ENCODE measurements at places on chromosomes 16 and 17. TPM values are rescaled to one million over a fixed set of nuclear protein-coding genes. Genes with fewer than 3 reads are reported as not detected.
A peak's percentile ranks its signal among the peaks of the same experiment; 100 is the strongest.

Gene ANKFN1
- total RNA-seq = not detected

GRCh38 chr17:55576996-55577586, 65.8 kb upstream of the SMIM36 start:
- H3K4me1 ChIP-seq = peaks cover 3% of the 10 kb centered on the region
- DNase-seq = peak; percentile 51
- no peak overlapping the region for H3K4me3 ChIP-seq
- peaks cover 8% of the 10 kb centered on the region for H3K27me3 ChIP-seq

Gene KREMEN2
- total RNA-seq = not detected

DNA sequence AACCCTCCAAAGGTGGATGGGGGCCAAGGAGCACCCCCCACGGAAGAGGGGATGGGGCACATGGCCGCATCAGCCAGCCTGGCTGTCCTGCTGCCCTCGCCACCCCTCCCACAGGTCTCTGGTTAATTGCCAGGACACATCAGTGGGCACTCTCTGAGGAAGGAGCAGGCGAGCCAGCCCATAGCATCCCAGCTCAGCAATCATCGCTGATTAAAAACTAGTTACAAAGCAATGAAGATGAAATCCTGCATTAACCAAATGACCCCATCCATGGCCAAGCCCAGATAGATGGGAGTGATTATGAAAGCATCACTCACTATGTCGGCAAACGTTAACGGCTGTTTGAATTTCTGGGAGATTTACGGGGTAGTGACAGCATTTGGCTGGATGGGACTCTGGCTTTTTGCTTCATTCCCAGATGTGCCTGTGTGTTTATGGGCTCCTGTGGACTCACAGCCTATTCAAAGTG, 45.3 kb downstream of the CCDC182 start:
- no peak for DNase-seq
- no peaks in the 10 kb centered on the region for H3K27me3 ChIP-seq
- no peak overlapping the region for H3K27ac ChIP-seq
- peaks cover 2% of the 10 kb centered on the region for H3K36me3 ChIP-seq
- no peak overlapping the region for H3K4me3 ChIP-seq

- H3K4me1 ChIP-seq = no peaks in the 10 kb centered on the region
- H3K27ac ChIP-seq = no peak overlapping the region
- H3K27me3 ChIP-seq = no peaks in the 10 kb centered on the region
- H3K36me3 ChIP-seq = peaks cover 2% of the 10 kb centered on the region
Observed at GRCh38 chr16:46650254-46650623, 29.1 kb upstream of the SHCBP1 start.

DNA sequence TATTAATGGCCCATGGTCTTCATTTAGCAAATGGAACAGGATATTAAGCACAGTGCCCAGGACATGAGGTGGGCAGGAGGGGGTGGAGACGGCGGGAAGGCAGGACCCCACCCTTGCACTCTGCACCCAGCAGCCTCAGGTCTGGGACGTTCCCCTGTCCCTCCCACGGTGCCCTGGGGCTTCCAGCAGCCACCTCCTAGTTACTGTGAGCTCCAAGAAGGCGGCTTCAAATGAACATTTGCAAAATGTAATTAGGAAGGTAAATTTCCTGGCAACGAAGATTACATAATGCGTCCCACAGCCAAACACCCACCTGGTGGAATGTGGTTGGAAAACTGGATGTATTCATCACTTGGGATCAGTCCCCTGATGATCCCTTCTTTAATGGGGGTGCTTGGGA, 59.4 kb downstream of the ENGASE start:
- H3K27ac ChIP-seq = no peak overlapping the region
- H3K36me3 ChIP-seq = no peaks in the 10 kb centered on the region
- H3K27me3 ChIP-seq = no peaks in the 10 kb centered on the region
- H3K4me3 ChIP-seq = no peak overlapping the region

Gene KRTAP1-5
- not detected for total RNA-seq

DNA sequence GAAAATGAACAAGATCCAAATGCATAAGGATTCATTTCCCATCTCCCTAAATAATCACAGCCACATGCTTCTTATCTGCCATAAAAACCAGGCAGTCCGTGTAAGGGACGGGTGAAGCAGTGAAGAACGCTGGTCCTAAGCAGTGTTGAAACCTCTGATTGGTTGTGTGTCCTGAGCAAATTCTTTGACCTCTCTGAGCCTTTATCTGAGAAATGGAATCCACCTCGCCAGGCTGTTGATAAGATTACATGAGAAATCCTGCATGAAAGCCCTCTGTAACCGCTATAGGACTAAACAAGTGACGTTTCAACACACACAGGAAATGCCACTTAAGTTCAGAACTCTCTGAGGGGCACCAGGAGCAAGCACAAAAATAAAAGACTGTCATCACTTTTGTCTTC, 26.8 kb downstream of the GAS7 start:
- peaks cover 19% of the 10 kb centered on the region for H3K27me3 ChIP-seq
- H3K36me3 ChIP-seq = peaks cover 2% of the 10 kb centered on the region

GRCh38 chr16:3074860-3075522, 9.6 kb downstream of the IL32 start:
- peaks cover 62% of the 10 kb centered on the region for H3K36me3 ChIP-seq
- peak overlapping the region; percentile 73 for H3K4me3 ChIP-seq
- H3K27me3 ChIP-seq = no peaks in the 10 kb centered on the region
- peak; percentile 95 for DNase-seq
- H3K27ac ChIP-seq = peak overlapping the region; percentile 94
- peaks cover 92% of the 10 kb centered on the region for H3K4me1 ChIP-seq

DNA sequence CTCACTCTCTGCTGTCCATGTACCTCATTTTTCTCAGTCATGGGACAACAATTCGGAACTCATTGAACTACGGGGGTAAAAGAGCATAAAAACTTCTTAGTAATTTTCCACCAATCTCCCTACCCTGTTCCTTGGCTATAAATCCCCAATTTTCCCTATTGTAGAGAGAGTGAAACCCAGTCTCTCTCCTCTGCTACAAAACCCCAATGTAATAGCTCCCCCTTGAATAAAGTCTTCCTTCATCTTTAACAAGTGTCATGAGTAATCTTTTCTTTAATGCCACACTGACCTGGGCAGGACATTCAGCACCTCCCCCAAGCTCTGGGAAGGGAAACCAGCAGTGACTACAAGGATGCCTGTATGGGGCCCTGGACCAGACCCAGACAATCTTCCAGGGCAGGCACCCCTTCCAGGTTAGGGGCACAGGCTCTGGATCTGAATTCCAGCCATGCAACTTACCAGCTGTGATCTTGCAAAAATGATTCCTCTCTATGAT, 10.2 kb upstream of the EIF1 start:
- DNase-seq = no peak
- peak overlapping the region; percentile 84 for H3K4me3 ChIP-seq
- peaks cover 11% of the 10 kb centered on the region for H3K36me3 ChIP-seq
- no peaks in the 10 kb centered on the region for H3K27me3 ChIP-seq
- H3K4me1 ChIP-seq = peaks cover 62% of the 10 kb centered on the region

- H3K36me3 ChIP-seq = peaks cover 51% of the 10 kb centered on the region
- no peak overlapping the region for H3K4me3 ChIP-seq
Observed at GRCh38 chr16:46693598-46693997, 4.1 kb downstream of the ORC6 start.

- peaks cover 8% of the 10 kb centered on the region for H3K4me1 ChIP-seq
- peaks cover 21% of the 10 kb centered on the region for H3K36me3 ChIP-seq
- H3K4me3 ChIP-seq = no peak overlapping the region
- no peaks in the 10 kb centered on the region for H3K27me3 ChIP-seq
- no peak for DNase-seq
Observed at GRCh38 chr16:89135971-89136765, 35.4 kb upstream of the CDH15 start.

Gene GPR139
- total RNA-seq = not detected

GRCh38 chr16:70455910-70456309, 1.5 kb downstream of the FCSK start:
- no peaks in the 10 kb centered on the region for H3K27me3 ChIP-seq
- H3K4me3 ChIP-seq = peak overlapping the region; percentile 86
- H3K4me1 ChIP-seq = peaks cover 23% of the 10 kb centered on the region
- DNase-seq = no peak
- H3K27ac ChIP-seq = no peak overlapping the region
- no peaks in the 10 kb centered on the region for H3K36me3 ChIP-seq

DNA sequence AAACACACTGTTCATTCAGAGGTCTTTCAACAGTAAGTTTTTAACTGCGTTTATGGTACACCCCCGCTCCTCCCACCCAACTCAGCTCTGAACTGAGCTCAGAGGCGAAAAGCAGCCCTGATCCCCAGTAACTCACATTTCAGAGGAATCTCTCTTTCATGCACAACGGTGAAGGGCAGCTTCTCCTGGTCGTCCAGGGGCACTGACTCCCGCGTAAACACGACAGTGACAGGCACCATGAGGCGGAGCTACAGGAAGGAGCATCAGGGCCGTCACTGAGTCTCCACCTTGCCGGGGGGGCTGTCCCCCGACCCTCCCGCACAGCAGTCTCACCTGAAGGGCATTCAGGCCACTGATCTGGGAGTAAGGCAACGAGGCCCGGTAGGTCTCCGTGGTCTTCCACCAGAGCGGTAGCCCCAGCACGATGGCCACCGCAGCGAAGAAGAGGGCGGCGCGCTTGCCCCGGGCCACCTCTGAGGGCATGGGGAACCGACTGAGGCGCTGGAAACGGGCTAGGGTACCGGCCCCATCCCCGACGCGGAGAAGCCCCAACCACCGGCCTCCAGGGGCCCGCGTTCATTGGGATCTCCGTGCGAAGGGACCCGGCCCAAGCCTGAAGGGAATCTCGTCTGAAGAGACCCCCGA, 486 bp downstream of the PIGS start:
- H3K27me3 ChIP-seq = no peaks in the 10 kb centered on the region
- H3K27ac ChIP-seq = peak overlapping the region; percentile 95
- H3K4me1 ChIP-seq = peaks cover 52% of the 10 kb centered on the region
- H3K36me3 ChIP-seq = peaks cover 44% of the 10 kb centered on the region

DNA sequence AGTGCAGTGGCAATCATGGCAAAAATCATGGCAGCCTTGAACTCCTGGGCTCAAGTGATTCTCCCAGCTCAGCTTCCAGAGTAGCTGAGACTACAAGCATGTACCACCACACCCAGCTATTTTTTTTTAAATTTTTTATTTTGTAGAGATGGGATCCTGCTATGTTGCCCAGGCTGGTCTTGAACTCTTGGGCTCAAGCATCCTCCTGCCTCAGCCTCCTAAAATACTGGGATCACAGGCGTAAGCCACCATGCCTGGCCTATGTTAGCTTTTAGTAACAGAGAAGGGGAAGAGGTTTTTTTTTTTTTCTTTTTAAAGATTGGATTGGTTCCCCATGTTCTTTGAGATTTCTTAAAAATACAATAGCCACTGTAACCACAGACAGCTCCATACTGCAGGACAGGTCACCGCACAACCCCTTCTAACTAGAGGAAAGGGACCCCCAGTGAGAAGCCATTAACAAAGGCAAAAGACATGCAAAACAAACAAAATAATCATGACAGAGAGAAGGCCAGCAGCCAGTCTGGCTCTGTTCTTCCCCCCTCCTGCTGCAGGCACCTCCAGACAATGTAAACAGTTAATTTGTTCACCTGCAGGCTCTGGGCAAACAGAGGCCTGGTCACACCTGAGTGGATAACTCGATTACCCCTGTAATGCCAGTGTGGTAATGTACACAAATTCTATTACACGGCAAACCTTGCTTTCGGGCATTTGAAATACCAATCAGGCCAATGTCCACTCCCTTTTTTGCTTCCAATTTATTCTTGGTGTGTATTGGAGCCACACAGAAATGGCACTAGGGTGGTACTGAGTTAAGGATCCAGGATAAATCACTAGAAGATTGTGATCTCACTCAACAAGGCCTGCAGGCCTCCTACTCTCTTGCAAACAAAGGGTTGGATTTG, 52.9 kb downstream of the SNX11 start:
- no peak overlapping the region for H3K4me3 ChIP-seq
- H3K4me1 ChIP-seq = peaks cover 9% of the 10 kb centered on the region
- peaks cover 23% of the 10 kb centered on the region for H3K36me3 ChIP-seq
- no peaks in the 10 kb centered on the region for H3K27me3 ChIP-seq
- no peak for DNase-seq

Gene SDK2
- total RNA-seq = 18.4 TPM

- no peak overlapping the region for H3K4me3 ChIP-seq
- H3K27me3 ChIP-seq = no peaks in the 10 kb centered on the region
- H3K27ac ChIP-seq = no peak overlapping the region
- DNase-seq = no peak
- peaks cover 68% of the 10 kb centered on the region for H3K36me3 ChIP-seq
Observed at GRCh38 chr17:44940317-44940716, 7.3 kb downstream of the KIF18B start.

- DNase-seq = no peak
- no peak overlapping the region for H3K27ac ChIP-seq
- no peaks in the 10 kb centered on the region for H3K36me3 ChIP-seq
- H3K27me3 ChIP-seq = no peaks in the 10 kb centered on the region
Observed at GRCh38 chr17:39139161-39139511, 12.3 kb downstream of the PLXDC1 start.

Gene LPO
- total RNA-seq = not detected

GRCh38 chr17:6641247-6641863, 495 bp downstream of the TXNDC17 start:
- peaks cover 61% of the 10 kb centered on the region for H3K4me1 ChIP-seq
- peak overlapping the region; percentile 94 for H3K4me3 ChIP-seq
- no peak for DNase-seq
- peak overlapping the region; percentile 98 for H3K27ac ChIP-seq
- no peaks in the 10 kb centered on the region for H3K27me3 ChIP-seq
- peaks cover 42% of the 10 kb centered on the region for H3K36me3 ChIP-seq

Gene KRTAP2-2
- not detected for total RNA-seq

DNA sequence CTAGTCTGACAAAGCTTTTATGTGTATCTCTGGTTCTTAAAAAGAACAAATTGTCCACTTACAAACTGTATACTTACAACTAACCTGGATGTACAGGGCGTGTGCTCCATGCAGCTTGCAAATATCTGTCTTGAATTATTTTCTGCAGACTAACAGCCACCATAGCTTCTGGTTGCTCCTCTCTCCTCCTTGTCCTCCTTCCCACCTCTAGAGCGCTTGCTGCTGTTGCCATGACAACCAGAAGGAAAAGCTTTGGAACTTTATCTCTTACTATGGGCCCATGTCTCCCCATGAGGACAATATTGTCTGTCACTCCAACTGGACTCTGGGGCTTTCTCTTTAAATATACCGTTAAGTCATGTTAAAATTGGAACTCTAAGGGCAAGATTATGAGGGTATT, 71.5 kb upstream of the DHX40 start:
- no peak for DNase-seq
- no peak overlapping the region for H3K27ac ChIP-seq
- H3K27me3 ChIP-seq = peaks cover 18% of the 10 kb centered on the region

DNA sequence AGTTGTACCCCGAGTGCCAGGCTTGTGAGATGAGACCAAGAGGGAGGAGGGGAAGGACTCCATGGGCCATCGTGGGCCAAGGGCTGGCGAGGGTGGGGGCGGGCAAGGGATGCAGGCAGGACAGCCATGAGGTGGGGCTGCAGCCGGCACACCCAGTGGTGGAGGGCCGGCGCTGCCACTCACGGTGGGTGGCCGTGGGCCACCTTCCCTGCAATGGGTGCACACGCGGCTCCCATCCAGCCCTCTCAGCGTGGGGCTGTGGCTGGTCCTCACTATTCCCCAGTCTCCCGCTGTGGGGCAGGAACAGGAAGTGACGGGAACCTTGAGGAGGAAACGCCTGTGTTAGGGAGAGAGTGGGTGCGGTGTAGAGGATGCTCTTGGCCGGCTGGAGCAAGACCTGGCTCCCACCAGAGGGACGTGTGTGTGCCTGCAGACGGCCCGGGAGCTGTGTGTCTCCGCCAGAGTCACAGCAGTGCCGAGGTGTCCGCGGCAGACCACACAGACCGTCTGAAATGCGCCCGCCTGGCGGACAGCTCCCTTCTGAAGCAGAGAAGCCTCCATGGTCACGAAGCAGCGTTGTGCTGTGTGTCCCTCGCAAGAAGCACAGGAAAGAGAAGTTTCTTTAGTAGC, 23.6 kb downstream of the CIBAR2 start:
- H3K4me3 ChIP-seq = no peak overlapping the region
- H3K27ac ChIP-seq = no peak overlapping the region

Gene MC1R
- 5.0 TPM for total RNA-seq
